ENCODE measurements at places on chromosomes 7 and 10.
A peak's percentile ranks its signal among the peaks of the same experiment; 100 is the strongest.

GRCh38 chr7:74187915-74188675 lies 13.9 kb downstream of the EIF4H start:
- peak; percentile 24 for DNase-seq

- no peak for DNase-seq
Measured at GRCh38 chr10:86167762-86168128, 198.8 kb downstream of the GRID1 start.

- DNase-seq: no peak
Measured at GRCh38 chr7:80967917-80968297, 49.1 kb upstream of the SEMA3C start.

DNA sequence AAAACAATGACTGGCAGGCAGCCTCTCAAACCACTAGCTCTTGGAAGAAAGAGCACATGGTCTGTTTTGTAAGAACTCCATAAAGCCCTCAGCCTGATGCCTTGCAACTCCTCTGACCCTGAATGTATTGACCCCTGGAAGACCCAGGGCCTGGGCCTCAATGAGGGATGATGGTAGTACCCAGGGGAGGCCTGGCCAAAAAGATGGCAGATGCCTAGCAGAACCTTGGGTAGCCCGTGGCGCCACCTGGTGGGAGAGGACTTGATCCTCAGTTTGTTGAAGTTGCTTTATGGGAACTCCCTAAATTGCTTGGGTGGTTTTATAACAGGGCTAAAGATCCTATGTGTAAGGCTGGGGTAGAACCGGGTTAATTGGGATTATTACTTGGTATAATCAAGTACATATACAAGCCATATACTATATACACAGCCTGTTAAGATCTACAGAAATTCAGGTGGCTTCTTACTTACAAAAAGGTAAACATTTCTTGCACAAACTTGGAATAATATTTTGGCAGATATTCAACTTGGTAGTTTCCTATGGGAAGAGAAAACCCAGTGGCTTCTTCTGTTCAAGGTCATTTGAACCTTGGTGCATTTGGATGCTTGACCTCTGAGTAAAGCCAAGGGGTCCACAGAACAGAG lies 95.8 kb upstream of the CACUL1 start:
- DNase-seq: peak; percentile 37

GRCh38 chr10:69179089-69179742 lies 818 bp upstream of the SUPV3L1 start:
- no peak for DNase-seq

GRCh38 chr10:113000442-113000841 lies 50.4 kb downstream of the TCF7L2 start:
- DNase-seq: no peak

DNA sequence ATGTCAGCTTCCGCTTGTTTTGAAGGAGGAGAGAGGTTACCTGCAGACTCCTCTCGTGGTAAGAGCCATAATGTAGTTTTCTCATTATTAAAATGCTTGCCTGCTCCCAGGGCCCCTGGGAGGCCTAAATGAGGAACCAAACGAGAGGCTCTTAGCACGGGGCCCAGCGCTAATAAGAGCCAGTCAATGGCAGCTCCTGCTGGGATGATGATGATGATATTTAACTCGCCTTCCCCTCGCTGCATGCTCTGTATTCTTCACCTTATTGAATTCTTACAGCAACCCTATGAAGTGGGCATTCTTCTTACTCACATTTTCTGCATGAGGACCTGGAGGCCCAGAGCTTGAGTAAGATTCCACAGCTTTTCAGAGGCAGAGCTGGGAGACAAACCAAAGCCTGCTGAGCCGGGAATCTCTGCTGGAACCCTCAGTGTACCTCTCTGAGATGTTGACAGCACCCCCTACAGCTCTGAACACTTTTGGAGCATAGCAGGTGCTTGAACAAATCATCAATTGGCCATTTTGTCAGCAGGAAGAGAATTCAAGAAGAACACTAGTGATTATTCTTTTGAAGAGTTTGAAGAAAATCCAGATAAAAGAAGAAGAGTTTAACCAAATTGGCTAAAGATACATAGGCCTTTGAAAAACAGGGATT lies 93.1 kb upstream of the HABP2 start:
- DNase-seq: no peak

DNA sequence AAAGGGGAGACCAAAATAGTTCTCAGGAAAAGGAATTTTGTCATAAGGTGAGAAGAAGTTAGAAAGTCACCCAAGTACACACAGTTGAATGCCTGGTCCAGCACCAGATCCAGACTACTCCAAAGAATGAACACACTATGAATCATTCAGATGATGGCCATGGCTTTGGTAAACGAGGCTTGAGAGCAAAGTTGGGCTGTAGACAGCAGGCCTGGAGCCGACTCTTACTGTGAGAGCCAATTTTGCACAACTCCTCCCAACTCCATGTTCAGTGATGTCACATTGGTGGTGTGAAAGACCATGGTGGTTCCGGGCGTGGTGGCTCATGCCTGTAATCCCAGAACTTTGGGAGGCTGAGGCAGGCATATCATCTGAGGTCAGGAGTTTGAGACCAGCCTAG lies 131.6 kb downstream of the PKD1L1 start:
- peak; percentile 43 for DNase-seq

Measured in astrocyte of the spinal cord (primary cell).